ENCODE measurements at places on chromosomes 16 and 17.

GRCh38 chr16:66701026-66701425 lies 4.5 kb upstream of the CMTM4 start:
- no peak for DNase-seq

- no peak for DNase-seq
Observed at GRCh38 chr17:72184805-72185204, 64.0 kb downstream of the SOX9 start.

DNA sequence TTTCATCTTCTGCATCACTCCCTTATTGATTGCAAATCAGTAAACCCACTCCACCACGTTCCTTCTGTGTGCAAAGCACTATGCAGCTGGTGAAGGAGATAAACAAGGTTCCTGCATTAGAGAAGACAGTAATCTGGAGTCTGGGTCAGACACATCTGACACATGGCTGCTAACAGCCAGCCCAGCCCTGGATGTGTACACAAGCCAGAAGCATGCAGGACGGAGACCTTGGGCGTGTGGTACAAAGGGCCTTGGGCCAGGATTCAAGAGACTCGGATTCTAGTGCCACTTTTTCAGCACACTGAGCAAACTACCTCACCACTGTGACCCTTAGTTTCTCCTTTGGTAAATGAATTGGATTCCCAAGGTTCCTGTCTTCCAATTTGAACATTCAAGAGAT lies 86.6 kb upstream of the DNAH9 start:
- DNase-seq, result no peak

DNA sequence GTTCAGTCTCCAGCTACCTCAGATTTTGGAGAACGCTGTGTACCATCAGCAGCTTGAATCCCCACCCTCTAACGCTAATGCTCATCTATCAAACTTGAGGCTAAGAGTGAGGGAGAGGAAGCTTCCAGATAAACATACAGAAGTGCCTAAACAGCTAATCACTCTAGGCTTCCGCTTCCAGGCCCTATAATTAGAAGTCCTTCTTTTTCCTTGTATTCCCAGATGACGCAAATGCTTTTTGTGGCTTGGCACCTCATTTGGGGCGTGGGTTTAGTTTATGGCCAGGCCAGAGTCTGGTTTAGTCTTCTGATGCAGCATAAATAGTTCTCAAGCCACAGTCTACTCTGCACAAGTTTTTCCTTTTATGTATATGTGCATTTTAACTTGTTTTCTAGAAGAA lies 263.4 kb downstream of the BCAS3 start:
- no peak for DNase-seq

DNA sequence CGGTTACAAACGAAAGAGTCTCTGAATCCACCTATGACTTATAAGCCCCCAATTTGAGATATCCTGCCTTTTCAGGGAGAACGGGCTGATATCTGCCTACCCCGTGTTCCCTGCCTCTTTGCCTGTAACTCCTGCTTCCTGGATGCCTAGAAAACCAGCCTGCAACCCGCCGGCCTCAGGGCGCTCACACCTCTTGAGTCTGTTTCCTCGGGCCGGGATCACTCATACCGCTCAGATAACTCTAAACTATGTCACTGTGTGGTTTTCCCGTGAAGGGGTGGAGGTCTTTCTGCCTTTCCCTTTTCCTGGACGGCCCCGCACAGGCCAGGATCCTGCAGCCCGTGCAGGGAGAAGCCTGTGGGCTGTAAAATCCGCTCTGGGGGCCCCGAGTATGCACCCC lies 10.4 kb downstream of the RPUSD1 start:
- no peak for DNase-seq

DNA sequence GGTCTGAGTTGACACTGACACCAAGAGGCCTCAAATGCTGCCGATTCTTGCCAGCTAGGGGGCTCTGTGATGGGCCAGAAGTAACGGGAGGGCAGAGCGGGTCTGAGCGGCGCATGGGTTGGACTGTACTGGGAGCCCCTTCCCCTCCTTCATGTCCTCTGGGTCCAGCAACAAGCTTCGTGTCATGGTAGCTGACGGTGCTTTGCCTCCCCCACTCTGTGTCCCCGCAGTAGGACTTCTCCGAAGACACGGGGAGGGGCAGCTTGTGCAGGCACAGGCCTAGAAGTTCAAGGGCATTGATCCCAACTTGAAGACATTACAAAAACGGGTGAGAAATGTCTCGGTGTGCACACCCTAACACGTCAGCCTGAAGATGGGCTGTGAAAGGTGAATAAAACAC lies 39.8 kb upstream of the DNAH17 start:
- DNase-seq, result no peak

DNA sequence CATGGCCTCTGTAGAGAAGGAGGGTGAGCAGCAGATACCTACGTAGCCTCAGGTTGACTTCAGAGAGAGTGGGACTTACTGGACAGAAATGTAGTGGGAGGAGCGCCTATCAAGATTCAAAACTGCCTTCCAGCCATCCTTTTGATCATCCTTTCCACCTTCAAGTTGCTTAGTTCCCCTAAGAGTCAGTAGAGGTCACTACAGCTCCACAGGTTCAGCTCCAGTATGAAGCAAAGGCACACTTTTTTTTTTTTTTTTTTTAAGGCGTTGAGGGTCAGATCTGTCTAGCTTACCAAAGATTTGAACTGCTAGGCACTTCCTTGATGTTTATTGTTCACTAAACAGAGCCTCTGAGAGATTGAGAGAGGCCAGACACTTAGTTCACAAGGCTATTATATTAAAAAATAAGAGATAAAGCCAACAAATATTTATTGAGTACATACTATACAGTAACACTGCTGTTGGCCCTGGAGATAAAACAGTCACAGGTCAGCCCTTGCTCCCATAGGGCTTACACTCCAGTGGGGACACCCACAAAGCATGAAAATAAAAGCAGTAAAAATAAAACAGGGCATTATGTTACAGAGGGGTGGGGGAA lies 3.1 kb downstream of the RNF227 start:
- DNase-seq, result no peak

DNA sequence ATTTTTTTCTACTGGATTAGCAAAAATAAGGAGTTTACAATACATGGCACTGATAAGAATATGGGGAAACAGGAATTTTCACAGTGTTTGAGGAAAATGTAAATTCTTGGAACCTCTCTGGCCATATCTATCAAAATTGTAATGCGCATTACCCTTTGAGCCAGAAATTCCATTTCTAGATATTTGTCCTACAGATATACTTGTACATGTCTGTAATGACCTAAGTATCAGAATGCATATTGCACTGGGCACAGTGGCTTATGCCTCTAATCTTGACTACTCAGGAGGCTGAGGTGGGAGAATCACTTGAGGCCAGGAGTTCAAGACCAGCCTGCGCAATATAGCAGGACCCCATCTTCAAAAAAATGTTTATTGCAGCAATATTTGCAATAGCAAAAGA lies 25.8 kb upstream of the HAS3 start:
- DNase-seq, result no peak

GRCh38 chr16:21645261-21645721 lies 7.1 kb downstream of the IGSF6 start:
- DNase-seq, result peak; percentile 73

- no peak for DNase-seq
Observed at GRCh38 chr17:60079401-60080243, 901 bp upstream of the HEATR6 start.

DNA sequence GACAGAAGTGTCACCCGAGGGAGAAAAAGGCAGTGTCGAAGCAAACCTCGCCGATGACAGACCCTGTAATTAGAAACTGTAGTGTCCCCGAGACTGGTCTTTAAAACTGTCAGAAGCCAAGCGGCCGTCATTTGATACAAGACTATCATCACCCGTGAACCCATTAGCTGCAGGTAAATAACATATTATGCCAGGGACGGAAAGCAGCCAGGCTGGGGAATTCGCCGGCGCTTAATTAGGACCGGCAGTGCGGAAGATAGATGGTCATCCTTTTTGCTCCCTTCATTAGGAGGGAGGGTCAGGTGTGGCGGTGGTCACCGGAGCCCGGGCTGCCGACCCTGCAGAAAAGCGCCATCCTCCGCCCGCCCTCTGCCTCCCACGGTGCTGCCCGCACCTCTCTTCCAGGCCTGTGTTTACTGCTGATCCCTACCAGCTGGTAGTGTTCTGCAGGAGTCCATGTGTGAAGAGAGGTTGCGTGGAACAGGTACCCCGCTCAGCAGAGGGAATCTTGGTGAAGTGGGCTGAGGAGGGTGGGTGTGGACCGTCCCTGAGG lies 109.4 kb upstream of the GSE1 start:
- no peak for DNase-seq

DNA sequence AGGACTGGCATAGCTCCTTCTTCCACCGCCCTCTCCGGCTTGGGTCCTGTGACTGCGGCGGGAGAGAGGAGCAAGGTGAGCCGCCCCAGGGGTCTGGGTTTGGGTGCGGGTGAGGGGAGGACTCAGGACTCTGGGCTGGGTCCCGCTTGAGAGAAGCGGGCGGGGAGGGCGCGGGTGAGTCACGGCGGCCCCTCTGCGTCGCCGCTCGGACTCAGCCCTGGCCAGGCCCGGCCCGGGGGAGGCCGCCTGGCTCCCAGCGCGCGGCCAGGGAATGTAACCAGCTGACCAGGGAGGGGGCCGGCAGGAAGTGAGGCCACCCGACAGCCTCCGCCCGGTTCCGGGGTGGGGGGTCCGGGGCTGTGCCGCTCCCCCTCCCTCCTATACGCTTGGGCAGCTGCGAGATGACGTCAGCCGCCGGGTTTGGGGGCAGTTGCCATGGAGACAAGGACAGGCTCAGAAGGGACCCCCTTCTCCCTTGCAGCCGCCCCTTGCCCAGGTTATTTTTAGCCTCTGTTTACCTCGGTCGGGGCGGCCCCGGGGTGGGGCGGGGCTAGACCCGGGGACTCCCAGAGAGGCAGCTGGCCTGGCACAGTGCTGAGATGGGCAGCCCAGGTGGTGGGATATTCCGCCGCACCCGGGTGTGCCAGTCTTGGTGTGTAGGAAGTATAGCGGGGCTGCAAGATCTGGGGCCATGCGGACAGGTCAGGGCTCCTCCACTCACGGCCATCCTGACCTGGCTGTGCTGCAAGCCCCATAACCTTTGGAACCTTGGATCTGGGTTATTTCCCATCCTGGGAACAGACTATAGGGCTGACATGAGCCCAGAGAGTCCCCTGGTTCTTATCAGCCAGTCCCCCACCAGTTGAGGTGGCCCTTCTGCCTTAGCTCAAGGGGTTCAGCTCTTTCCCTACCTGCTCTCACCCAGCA lies 1.6 kb downstream of the RIPOR1 start:
- DNase-seq, result peak; percentile 57

- peak; percentile 94 for DNase-seq
Observed at GRCh38 chr17:21275579-21276263, 8.8 kb upstream of the MAP2K3 start.

DNA sequence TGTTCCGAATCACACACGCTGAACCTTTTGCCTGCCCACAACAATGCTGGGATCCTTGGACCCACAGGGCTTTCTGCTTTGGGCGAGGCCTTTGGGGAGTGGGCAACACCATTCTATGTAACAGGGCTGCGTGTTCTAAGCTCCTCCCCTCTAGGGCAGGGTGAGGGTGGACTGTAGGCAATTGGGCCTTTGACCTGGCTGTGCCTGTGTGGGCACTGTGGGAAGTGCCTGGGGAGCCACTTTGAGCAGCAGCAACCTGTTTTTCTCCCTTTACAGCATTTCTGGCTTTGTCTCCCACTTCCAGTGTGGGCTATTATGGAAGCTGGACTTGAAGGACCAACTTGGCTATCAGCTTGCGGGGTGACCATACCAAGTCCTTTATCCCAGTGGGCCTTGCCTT lies 128.9 kb upstream of the WSCD1 start:
- no peak for DNase-seq

GRCh38 chr16:81696166-81696960 lies 82.7 kb upstream of the PLCG2 start:
- DNase-seq, result no peak

DNA sequence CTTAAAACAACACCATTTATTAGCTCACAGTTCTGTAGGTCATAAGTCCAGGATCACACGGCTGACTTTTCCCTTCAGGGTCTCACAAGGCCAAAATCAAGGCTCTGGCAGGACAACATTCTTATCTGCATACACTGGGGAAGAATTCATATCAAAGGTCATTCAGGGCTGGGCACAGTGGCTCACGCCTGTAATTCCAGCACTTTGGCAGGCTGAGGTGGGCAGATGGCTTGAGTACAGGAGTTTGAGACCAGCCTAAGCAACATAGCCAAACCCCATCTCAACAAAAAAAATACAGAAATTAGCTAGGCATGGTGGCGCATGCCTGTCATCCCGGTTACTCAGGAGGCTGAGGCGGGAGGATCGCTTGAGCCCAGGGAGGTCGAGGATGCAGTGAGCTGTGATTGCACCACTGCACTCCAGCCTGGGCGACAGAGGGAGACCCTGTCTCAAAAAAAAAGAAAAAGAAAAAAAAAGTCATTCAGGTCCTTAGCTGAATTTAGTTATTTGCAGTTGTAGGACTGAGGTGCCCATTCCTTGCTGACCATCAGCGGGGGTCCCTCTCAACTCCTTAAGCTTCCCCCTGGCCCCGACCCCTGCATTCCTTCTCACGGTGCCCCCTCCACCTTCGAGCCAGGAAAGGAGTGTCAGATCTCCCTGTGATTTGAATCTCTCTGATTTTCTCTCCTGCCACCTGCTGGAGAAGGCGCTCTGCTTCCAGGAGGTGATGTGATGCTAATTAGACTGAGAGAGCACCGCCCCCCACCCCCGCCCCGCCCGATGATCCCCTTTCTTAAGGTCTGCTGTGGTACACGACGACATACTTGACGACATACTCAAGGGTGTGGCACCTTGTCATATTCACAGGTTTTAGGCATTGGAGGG lies 91.8 kb upstream of the CLEC18A start:
- no peak for DNase-seq

- no peak for DNase-seq
Observed at GRCh38 chr17:39781031-39781860, 43.5 kb downstream of the GRB7 start.

GRCh38 chr16:23948949-23949411 lies 113.2 kb downstream of the PRKCB start:
- DNase-seq, result no peak

- no peak for DNase-seq
Observed at GRCh38 chr16:14186007-14186794, 115.1 kb downstream of the MRTFB start.

DNA sequence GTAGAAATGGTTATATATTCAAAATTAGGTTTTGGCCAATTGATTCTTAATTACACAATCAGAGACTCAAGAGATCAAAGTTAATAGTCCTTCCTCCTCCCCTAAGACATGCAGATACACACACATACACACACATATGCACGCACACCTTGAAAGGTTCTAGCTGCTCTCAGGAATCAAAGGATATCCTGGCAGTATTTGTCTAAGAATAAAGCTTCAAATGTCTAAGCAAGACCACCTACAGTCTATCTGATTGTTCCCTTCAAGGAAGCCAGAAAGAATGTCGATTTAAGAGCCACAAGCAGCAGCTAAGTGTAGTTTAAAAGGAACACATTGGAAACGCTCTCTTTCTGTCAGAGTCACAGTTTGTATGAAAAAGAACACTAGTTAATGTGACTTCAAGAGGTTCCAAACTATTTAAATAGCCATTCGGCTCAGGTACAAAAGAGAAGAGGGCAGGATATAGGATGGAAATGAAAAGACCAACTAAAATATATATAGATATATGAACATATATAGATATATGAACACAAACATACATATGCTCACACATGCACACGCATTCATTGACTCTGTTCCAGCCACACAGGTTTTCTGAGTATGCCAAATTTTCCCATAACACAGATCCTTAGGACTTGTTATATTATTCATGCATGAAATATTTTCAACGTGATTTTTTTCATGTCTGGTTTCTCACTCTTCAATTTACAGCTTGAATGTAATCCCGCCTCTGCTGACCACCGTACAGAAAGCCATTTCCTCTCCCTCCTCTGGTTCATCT lies 79.0 kb downstream of the CDH8 start:
- no peak for DNase-seq

- DNase-seq, result no peak
Observed at GRCh38 chr17:37824534-37825485, 80.0 kb upstream of the HNF1B start.

- no peak for DNase-seq
Observed at GRCh38 chr17:42467889-42468288, 9.2 kb downstream of the ATP6V0A1 start.
